ENCODE measurements at places on chromosomes 3 and 15.

- no peak for DNase-seq
These were observed 495.4 kb downstream of the FOXP1 start for GRCh38 chr3:71088019-71088708.

DNA sequence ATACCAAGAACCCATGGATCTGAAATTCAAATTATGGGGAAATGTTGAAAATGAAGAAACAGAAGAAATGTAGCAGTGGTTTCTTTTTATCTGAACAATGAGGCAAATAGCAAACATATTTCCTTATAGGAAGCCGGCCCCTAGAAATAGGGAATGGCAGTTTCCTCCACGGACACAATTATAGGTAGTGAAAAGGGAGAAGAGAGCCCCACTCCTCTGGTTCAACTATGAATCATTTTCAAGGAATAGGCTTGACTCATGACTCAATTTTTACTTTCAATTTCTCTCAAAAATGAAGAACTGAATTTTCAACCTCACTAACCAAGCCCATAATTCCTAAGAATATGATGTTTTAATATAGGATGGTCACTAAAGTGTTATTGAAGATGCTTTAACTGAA lies 243.1 kb downstream of the MECOM start:
- no peak for DNase-seq

- DNase-seq = no peak
These were observed 1051.7 kb downstream of the ROBO2 start for GRCh38 chr3:78091478-78092119.

DNA sequence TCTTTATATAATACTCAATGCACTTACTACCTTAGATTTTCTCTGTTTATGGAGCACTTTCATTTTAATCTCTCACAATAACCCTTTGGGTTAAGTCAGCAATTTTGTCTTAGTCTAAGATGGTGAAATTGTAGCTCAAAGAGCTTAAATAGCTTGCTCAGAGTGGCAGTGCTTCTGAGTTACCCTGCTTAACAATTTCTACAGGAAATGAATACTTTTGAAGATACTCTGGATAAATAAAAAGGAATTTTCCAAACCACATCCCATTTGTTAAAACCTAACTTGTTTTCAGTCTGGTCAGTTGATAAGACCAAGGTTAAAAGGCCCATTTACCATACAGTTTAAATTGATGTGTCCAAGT lies 37.2 kb downstream of the HMG20A start:
- no peak for DNase-seq

DNA sequence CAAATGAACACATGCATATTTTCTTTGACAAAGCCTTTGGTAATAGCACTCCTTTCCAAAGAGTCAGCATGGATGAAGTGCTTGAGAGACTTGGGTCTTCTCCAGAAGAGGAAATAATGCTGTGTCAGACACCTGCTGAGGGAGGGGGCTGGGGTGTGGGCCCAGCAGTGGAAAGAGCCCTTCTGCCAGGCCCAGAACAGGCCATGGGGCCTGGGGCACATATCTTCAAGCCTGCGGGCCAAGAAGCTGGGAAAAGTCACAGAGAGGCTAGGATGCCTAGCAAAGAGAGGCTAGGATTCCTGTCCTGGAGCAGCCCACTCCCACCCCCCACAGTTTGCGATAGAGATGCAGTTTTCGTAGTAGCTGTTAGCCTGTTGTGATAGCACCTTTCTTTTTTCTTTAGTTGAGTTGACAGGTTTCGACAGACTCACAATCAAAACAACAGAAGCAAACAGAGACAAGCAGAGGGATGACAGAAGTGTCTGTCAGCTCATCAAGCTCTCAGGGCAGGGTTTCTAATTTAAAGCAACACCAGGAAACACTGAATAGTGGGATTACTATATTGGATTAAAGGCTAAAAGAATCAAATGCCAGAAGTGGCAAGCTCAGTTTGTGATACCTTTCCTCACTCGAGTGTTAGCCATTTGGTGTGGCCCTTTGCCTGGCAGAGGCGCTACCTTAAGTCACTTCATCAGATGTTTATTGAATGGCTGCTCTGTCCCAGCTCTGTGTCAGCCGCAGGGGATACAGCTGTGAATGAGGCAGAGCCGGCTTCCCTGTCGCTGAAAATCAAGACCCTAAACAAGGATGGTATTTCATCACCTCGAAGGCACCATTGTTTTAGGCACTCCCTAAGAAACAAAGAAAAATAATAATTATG lies 19.0 kb downstream of the CMTM7 start:
- DNase-seq = no peak

- DNase-seq = no peak
These were observed 45.1 kb upstream of the MAGI1 start for GRCh38 chr3:66083784-66084213.

DNA sequence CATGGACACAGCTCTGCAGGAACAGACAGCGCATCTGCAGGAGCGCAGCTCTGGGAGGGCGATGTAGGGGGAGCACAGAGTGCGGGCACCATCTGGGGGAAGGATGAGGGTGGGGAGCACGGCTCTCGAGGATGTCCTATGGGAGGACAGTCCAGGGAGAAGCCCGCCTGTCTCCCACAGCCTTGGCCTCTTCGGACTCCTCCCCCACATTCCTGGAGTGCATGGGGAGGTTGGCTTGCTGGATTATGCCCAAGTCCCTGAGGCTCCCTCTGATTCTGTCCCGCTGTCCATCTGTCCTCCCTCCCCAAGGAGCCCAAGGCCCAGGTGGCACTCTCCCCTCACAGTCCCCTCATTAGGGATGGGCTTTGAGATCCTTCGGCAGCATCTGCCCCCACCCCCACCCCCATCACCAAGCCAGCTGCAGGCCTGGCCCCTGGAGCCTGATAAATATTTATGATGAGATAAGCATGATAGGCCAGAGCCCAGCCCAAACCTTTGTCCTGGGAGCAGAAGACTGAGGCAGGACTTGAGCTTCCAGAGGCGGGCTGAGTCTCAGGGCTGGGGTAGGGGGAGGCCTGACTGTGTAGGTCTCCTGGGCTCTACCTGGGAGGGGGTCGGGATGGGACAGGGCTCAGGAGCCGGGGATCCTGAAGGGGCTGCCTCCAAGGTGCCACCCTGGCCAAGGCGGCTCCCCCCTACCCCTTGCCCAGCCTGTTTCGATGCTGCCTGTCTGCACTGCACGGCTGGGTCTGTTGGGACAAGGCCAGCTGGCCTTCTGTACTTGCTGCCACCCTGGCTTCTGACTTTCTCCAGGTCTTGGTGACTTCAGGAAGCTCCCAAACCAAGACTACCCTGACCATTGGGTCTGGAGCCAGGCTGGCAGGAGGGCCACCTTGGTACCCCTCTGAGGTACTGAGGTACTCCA lies 28.6 kb upstream of the SEMA3F start:
- no peak for DNase-seq

- DNase-seq = no peak
These were observed 220.0 kb downstream of the ZMAT3 start for GRCh38 chr3:178851564-178851963.

- DNase-seq = no peak
These were observed 15.2 kb downstream of the ST3GAL6 start for GRCh38 chr3:98778383-98778782.

GRCh38 chr3:14413381-14414071 lies 11.1 kb downstream of the SLC6A6 start:
- DNase-seq = no peak

DNA sequence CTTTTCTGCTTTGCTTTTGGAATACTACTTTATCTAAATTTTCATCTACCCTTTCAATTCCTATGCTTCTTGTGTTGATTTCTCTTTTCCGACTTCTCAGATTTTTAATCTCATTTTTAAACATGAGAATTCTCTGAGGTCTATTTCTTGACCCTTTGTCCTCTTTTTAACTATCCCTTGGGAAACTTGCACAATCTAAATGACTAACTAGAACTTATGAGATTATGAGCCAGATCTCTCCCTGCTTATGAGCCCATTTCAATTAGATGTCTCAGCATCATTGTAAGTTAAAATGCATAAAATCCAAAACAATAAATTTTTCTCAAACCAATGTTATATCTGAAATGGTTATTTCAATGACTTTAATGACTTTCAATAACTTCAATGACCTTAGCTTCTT lies 296.9 kb upstream of the AGTR1 start:
- no peak for DNase-seq

DNA sequence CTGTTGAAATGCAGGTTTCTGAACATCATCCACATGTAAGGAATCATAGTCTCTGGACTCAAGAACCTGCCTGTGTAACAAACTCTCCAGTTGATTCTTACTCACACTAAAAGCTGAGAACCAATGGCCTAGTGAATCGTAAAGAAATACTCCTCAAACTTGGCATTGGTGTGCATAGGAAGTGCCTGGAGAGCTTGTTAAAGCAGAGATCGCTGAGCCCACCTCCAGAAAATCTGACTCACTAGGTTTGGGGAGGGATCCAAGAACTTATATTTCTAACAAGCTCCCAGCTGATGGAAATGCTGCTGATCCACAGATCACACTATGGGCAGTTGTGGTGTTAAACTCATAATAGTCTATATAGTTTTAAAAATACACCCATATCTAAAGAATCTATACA lies 55.8 kb upstream of the LMCD1 start:
- DNase-seq = no peak

GRCh38 chr15:69929905-69930630 lies 167.6 kb downstream of the TLE3 start:
- no peak for DNase-seq

DNA sequence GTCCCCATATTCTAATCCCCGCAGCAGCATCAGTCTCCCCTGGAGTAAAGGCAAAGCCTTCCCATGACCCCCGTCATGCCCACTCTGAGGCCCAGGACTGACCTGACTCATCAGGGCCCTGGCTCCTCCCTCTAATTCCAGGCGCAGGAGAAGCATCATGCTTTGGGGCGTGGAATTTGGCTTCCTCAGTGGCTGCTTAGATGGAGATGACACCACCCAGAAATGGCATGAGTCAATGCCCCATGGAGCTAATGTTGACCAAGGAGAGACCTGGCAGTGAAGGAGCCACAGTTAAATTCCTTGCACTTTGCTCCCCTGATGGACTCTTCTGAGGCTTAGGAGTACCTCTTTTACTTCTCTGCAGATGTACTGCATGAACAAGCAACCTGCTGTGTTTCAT lies 204.2 kb upstream of the PROK2 start:
- DNase-seq = no peak

DNA sequence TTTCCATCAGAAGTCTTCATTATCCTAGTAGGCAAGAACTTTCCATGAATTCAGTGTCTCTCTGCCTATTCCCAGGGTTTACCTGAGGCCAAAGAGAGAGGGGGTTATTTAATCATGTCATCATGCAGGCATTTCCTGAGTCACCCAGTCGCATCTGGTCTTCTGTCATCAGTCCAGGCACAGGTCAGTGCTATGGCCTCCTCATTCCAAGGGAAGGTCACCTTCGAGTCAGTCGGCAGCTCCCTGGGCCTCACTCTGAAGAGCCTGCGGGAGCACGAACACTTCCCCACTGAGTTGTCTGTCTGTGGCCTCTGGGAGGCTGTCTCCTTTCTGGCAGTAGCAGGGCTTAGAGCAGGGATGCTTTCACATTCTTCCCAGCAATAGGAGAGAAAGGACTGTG lies 26.2 kb upstream of the LRTM1 start:
- DNase-seq = no peak

DNA sequence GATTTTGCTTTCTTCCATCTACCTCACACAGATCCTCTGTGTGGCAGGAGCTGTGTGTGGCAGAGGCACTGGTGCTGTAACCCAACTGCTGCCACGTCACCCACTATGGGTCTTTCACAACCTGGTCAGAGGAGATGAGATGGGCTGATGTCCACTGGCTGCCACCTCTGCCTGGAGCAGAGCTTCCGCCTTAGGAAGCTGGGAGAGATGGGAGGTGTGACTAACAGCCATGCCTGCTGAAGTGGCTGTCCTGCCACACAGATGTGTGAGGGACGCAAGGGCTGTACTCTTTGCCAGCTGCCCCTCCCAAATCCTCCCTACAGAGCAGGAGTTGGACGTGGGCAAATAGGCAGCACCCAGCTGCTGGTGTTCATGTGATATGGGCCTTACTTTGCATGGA lies 329.5 kb downstream of the GABRB3 start:
- DNase-seq = no peak

DNA sequence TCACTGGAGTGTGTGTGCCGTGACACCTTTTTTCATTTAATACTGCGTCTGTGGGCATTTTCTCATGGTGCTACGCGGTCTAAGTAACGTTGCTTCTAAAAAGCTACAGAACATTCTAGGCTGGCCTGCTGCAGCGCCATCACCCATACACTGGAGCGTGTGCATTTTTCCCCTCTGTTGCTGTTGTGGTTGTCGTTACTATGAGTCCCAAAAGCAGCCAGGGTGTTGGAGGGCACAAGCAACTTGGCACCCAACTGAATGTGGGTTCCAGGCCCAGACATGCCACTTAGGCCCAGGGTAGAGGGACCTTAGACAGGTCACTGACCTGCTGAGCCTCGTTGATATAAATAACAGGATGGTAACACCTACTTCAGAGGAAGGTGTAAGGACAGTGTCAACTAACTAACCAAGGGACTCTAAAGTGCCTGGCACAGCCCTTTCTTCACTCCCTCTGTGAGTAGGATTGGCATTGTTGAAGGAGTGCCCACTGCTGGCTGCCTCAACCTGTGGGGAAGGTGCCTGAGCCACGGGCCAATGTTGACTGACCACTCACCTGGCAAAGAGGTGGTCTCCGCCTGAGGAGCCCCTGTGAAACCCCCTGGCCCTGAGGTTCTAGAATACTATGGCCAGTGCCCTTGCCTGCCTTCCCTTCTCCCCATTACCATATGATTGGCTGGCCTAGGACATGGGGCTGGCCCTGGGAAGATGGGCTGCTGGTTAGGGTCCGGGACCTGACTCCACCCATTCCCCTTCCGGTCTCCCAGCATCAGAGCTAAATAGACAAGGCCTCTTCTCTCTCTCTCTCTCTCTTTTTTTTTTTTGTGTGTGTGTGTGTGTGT lies 3.5 kb downstream of the CSK start:
- DNase-seq = no peak

GRCh38 chr15:66646799-66647198 lies 55.2 kb upstream of the SMAD6 start:
- DNase-seq = no peak

GRCh38 chr15:94638183-94638582 lies 406.8 kb downstream of the MCTP2 start:
- no peak for DNase-seq

GRCh38 chr3:21718161-21718765 lies 32.7 kb downstream of the ZNF385D start:
- no peak for DNase-seq

DNA sequence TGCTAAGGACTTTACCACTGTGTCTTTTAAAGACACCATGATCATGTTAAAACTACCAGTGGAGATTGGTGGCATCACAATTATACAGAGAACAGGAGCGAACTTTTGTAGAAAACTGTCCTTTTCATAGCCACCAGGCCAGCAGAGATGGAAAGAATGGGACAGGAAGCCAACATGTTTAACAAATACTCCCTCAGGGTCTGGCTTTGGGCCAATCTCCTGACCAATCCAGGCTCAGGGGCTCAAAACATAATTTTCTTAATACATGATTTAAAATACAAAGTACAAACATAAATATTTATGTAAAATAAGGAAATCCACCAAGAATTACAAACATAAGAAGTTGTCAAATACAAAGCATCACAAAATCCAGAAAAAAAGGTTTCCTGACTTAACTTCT lies 266.0 kb downstream of the VPS13C start:
- no peak for DNase-seq

GRCh38 chr3:127821394-127821793 lies 921 bp downstream of the MGLL start:
- DNase-seq = no peak

Data from stimulated activated CD4-positive, alpha-beta T cell treated with anti-CD3 and anti-CD28 coated beads, Interleukin-1b, Interleukin-23, amount 100 ng/mL, for 1 hour (primary cell).